ENCODE measurements at places on chromosomes 4 and X.

DNA sequence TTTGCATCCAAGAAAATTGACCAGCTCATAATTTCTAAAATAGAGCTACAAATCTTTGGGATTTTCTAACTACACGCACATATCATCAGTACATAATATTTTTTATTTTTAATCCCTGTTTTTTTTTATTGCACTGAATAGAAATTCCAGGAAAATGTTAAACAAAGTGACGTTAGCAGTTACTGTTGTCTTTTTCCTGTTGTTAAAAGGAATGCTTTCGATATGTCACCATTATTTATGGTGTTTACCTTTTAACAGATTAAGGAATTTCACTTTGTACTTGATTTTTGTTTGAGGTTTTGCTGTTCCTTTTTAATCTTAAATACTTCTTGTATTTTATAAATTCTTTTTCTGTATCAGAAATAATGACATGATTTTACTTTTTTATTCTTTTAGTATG is 89.7 kb downstream of the TMEM144 start:
- DNase-seq, result no peak

DNA sequence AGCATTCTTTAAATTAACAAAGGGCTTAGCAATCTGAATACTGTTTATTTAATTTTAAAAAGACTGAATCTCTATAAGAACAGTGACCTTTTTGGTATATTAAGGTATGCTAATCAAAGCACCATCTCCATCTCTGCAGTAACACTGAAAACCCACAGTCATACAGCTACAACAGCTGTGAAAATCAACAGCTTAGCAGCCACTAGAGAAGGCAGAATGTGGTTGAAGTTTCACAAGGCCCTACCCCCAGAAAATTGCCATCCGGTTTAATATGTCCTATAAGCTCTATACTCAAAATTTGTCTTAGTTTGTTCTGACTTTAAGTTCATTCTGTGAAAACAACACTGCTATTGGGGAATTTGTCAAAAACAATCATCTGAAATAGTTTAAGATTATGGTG is 128.7 kb downstream of the OPHN1 start:
- no peak for DNase-seq

- DNase-seq, result peak; percentile 67
Observed at GRCh38 chr4:154332681-154333421, 158.7 kb downstream of the DCHS2 start.

DNA sequence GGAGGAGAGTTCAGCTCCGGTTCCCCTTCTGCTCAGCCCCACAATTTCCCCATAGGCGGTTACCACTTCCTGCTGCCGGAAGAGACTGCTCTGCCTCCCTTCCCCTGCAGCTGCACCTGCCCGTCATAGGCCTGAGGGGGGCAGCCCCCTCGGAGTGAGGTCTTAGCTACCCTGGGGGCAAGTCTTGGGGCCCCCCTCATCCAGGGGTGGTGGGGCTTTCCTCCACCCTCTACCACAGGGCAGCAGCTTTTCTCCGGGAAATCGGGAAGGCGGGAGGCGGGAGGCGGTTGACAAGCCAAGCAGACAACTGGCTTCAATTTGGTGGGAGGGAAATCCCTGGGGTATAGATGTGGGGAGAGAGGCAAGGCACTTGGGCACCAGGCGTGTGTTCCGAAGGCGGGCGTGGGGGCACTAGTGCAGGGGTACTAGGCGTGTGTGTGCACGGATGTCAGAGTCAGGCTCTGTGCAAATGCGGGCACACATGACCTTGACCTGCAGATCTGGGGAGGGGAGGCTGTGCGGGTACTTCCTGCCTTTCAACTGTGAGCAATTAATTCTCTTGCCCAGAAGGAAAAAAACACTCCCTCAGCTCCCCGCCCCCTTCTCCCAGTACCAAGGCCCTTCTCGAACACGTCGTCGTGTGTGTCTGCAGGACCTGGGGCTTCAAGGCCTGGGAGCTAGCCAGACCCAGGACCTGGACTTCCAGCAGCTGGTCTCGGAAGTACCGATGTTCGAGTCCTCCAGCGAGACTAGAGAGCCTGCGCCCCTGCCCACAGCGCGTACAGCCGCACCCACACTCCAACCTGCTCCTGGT is 1.0 kb upstream of the ARHGAP4 start:
- DNase-seq, result peak; percentile 77

- no peak for DNase-seq
Observed at GRCh38 chr4:82891707-82892466, 934 bp upstream of the SEC31A start.

- no peak for DNase-seq
Observed at GRCh38 chr4:156606554-156607477, 364.8 kb downstream of the PDGFC start.

GRCh38 chr4:86449746-86450588 is 90.1 kb upstream of the MAPK10 start:
- no peak for DNase-seq

- DNase-seq, result no peak
Observed at GRCh38 chr4:86043755-86044592, 315.9 kb downstream of the MAPK10 start.

DNA sequence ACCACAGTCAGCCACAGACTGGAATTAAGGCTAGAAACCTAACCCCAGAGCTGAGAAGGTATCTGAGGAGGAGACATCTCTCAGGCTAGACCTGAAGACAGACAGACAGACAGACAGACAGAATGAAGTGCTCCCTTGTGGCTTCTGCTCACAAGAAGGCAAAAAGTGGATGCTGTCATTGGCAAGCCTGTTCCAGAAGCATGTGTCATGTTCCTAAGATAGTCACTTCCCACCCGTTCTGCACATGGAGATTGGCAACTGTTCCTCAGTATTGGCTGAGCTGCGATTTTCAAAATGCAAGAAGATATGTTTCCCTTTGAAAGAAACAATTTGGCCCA is 166.4 kb downstream of the NSUN7 start:
- DNase-seq, result no peak

DNA sequence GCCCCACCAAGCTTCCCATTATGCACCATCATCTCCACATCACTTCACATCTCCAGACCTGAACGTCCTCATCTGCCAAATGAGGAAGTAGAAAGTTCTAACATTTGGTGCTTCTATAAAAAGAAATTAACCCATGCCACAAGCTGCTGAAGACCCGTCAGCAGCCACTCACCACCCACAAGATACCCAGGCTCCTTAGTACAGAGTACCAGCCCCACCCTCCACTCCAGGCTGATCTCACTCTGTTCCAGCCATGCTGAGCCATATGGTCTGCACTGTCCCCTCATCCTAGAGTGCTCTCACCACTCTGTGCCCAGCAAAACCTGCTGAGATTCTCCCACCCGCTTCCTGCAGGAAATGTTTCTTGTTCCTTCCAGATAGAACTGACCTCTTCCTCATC is 240.8 kb upstream of the PPARGC1A start:
- DNase-seq, result no peak

DNA sequence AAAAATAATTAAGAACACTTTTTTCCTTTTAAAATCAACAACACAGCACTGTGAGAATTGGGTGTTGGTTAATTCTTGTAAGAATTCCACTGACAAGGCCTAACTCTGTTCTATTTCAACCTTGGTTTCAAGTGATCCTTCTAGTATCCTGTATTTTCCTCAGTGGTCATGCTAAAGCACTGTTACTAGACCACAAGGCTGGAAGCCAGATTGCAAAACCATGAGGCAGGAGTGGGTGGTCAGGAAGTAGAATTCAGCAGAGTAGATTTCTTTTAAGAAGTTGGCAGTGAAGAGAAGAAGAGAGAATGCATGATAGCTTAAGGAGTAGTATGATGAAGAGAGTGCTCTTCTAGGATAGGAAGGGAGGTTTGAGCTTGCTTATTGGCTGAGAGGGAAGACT is 71.6 kb upstream of the LEF1 start:
- DNase-seq, result no peak

GRCh38 chrX:69258893-69259292 is 93.6 kb upstream of the PJA1 start:
- DNase-seq, result no peak

All from activated CD8-positive, alpha-beta memory T cell treated with anti-CD3 and anti-CD28 coated beads, Interleukin-2, amount 50 U/mL, for 48 hours (primary cell).